ENCODE measurements at places on chromosomes 13 and 19. TPM values are rescaled to one million over a fixed set of nuclear protein-coding genes. Genes with fewer than 3 reads are reported as not detected.
A peak's percentile ranks its signal among the peaks of the same experiment; 100 is the strongest.

CNFN gene
- total RNA-seq, result not detected

DNA sequence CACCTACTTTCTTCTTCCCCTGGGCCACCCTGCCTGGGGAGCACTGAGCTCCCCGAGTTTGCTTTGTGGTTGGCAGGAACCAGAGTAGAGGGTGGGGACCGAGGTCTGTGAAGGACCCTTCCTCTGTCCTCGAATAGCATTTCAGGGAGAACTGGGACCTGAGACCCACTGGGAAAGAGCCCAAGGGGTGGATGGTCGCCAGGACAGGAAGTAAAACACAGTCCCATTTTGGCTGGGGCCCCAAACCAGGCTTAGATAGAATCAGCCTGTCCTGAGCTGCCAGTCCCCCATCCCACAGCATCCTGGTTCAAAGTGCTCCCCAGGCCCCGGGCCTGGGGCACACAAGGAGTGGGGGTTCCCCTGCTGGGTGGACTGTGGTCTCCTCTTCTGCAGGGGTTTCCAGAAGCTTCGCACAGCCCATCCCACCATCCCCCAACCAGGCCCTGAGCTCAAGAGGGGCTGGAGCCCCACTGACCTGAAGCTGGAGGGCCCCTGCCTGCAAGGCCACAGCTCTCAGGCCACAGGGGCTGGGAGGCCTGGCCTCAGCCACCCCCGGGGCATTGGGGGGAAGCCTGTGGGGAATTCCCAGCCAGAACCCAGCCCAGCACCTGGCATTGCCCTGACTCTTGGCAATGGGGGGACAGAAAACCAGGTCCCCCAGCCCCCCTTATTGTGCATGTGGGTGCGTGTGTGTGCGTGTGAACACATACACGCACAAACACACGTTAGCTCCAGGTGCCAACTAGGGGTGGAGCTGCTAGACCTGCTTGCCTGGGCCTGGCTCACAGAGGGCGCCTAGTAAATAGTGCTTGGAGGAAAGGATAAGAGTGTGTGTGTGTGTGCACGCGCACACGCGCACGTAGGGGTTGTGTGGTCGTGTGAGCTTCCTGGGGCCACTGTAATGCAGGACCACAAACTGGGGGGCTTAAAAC, 995 bp upstream of the MKNK2 start:
- peak; percentile 34 for DNase-seq

DNA sequence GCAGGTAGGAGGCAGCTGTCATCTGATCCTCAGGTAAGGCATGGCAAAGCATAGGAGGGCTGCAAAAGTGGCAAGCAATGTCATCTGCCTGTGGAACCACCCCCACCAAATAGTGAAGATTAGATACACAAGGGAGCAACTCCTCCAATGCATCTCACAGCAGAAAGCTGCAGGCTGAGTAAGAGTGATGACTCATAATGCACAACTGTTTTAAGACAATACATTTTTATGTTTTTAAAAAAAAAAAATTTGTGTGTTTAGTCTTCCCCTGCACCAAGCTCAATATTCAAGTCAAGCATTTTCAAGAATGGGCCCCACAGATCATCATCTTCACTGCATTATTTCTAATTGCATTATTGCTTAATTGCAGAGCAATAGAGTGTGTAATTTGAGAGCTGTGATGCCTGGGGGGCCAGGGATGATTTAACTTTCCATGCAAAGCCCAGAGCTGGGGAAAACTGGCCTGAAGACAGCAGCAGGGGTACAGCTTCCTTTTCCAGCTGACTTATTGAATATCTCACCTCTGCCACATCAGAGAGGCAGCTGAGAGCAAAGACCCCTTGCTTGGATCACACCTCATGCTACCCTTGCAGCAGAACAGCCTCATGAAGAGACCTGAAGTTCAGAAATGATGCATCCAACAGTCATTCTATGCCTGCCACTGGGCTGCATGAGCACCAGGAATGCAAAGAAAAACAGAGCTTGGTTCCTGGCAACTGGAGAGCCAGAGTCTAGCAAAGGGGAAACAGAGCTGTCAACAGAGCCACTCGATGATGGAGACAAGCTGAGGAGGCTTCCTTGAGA, 22.7 kb upstream of the POP4 start:
- DNase-seq, result peak; percentile 73

TMEM150B gene
- not detected for total RNA-seq

MAP4K1 gene
- total RNA-seq, result 0.39 TPM

ZNF583 gene
- 2.1 TPM for total RNA-seq

- DNase-seq, result no peak
Measured at GRCh38 chr13:36067746-36068381, 63.3 kb downstream of the DCLK1 start.

IGFL4 gene
- total RNA-seq, result not detected

- DNase-seq, result no peak
Measured at GRCh38 chr13:33016414-33017322, at the start of gene KL. Gene KL (plus strand): TSS chr13:33016423. CDS start chr13:33016441, 18 bp downstream.

PSENEN gene
- total RNA-seq, result 159 TPM

GRCh38 chr19:14366529-14366928, 14.7 kb upstream of the ADGRE5 start:
- DNase-seq, result peak; percentile 71

DNA sequence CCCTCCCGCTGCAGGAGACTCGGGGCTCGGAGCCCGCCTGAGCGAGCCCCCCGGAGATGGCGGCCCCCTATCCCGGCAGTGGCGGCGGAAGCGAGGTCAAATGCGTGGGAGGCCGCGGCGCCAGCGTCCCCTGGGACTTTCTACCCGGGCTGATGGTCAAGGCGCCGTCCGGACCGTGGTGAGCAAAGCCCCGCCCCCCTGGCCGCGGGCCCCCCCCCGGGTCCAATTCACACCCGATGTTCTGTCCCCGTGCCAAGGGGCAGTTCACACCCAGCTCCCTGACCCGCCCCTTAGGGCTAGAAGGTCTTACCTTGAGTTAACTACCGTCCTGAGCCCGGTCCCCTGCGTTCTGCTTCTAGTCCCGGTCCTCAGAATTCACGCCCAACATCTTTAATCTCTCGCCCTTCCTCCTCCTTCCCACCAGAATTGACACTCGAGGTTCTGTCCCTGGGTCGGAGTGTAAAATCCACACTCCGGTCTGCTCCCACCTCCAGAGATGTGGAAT, 1.4 kb downstream of the NPAS1 start:
- no peak for DNase-seq

- DNase-seq, result peak; percentile 66
Measured at GRCh38 chr19:49710372-49710951, 19.5 kb downstream of the CPT1C start.

LGALS7 gene
- not detected for total RNA-seq

KLK2 gene
- not detected for total RNA-seq

WDR62 gene
- total RNA-seq, result 16.1 TPM

- peak; percentile 72 for DNase-seq
Measured at GRCh38 chr13:21326155-21327031, 132.7 kb downstream of the ZDHHC20 start.

DNA sequence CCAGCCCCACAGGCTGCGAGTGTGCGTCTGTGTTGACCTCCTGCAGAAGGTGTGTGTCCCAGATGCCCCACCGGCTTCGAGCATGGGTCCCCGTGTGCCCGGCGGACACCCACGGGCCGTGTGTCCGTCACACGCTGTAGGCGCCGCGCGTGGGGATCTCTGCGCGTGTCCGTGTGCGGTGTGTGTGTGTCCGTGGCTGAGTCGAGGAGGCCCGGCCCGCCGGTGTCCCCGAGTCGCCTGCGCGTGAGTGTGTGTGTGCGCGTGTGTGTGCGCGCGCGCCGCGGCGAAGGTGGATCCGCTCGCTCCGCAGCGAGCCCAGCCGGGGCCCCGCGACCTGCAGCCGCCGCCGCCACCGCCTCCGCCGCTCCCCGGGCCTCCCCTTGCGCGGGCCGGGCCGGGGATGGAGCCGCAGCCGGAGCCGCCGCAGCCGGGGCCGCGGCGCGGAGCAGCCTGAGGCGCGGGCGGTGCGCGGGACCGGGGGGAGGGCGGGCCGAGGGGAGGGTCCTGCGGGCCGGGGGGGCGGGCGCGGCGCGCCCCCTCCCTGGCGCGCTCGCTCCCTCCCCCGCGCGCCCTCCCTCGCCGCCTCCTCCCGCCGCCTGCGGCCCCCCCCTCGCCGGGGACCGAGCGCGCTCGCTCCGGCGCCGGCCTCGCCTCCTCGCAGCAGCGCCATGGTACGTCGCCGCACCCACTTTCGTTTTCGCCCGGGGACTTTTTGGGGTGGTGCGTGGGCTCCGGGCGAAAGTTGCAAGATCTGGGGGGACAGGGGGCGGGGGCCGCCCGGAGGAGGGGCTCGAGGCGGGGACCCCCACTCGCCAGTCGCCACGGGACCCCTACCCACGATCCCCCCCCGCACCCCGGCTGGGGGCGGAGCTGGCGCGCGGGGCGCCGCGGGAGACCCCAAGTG, 7.1 kb upstream of the NFIC start:
- DNase-seq, result peak; percentile 69

PSG3 gene
- total RNA-seq, result not detected

Measured in RPMI7951 (cell line).